ENCODE measurements at places on chromosomes 6 and 20. TPM values are rescaled to one million over a fixed set of nuclear protein-coding genes. Genes with fewer than 3 reads are reported as not detected.
A peak's percentile ranks its signal among the peaks of the same experiment; 100 is the strongest.

LY86 gene
- total RNA-seq: not detected

GRCh38 chr6:307065-307814 is 15.0 kb downstream of the DUSP22 start:
- DNase-seq: no peak

DNA sequence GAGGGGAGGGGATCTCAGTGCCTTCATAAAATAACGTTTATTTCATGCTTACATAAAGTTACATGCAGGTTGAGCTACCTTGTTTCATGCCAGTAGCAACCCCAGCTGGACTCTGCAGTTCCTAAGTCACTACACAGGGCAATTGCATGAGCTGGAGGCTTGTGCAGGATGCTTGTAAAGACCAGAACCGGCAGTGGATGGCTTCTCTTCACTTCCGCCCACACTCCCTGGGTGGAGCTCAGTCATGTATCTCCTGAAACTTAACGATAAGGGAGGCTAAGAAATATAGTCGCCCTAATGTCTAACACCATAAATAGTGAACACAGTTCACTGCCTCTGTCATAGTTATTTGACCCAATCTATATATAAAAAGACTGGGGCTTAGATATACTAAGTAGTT is 99.4 kb upstream of the RAB32 start:
- DNase-seq: peak; percentile 8

DNA sequence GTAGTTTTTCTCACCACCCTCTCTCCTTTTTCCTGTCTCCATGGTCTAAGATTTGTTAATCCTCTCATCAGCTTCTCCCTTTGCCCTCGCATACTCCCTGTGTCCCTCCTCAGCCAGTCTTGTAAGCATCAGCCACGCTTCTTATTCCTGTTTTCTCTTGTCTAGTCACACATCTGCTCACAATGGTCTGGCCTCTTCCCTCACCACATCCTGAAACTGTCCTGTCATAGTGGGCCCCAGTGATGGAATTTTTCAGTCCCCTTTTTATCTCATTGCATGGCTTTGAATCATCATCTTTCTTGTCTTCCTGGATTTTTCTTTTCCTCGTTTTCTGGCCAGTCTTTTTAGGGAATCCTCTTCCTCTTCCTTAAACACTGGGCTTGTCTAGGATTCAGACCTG is 57.2 kb downstream of the GFRA4 start:
- DNase-seq: no peak

DNA sequence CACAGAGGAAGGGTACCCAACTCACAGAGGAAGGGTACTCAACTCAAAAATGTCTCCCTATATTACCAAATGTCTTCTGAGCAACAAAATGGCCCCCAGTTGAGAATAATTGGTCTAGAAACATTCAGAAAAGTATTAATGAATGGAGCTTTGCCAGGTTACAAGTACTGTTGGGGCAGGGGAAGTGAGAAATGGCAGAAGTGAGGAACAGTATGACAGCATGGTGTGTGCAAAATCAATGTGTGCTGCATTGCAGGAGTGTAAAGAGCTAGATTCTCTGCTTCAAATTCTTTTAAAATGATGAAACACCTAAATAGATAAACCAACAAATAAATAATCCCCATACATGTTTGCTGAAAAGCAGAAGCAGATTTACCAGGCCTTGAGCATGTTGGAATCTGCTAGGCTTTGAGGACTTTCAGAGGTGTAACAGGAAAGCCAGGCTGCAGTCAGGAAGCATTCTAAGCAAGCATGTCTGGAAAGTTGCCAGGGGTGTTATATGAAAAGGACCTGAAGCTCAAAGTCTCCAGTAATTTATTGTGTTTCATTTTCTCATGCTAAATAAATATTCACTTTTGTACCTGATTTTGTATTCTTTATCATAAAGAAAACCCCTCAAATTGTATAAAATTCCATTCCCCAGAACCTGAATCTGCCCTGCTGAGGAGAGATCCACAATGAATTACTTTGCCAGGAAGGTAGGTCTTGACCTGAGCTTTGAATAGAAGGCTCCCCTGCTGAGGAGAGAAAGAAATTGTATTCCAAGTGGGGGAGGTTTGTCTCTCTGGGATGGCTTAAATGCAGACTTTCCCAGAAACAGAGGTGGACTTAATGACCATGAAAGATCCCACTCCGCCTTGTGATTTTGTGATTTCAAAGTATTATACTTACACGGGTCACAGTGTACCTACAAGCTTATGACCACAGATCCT is 265.0 kb upstream of the MARCKS start:
- DNase-seq: peak; percentile 60

CEP57L1 gene
- 34.6 TPM for total RNA-seq

- no peak for DNase-seq
These were observed 72.9 kb upstream of the MRAP2 start for GRCh38 chr6:83960664-83961063.

JARID2 gene
- total RNA-seq: 45.8 TPM

ACTR5 gene
- total RNA-seq: 9.2 TPM

- no peak for DNase-seq
These were observed 420.4 kb upstream of the JAG1 start for GRCh38 chr20:11094196-11094595.

CFAP206 gene
- total RNA-seq: 0.53 TPM

EPPIN gene
- not detected for total RNA-seq

DNA sequence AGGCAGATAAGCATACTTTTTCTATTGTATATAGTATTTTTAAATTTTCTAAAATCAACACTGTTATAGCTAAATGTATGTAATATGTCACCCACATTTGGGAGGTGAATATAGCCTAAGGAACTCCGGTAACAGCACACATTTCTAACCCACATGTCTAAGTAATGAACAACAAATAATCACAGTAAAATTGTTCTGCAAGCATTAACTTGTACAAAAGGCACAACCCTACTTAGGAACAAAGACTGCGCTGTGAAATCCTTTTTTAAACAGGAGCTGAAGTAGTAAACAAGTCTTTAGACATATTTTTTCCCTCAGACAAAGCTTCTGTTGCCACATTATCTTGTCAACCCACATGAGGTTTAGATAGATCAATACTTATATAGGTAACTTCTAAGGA is 872.4 kb upstream of the SLC35B3 start:
- DNase-seq: no peak

DNA sequence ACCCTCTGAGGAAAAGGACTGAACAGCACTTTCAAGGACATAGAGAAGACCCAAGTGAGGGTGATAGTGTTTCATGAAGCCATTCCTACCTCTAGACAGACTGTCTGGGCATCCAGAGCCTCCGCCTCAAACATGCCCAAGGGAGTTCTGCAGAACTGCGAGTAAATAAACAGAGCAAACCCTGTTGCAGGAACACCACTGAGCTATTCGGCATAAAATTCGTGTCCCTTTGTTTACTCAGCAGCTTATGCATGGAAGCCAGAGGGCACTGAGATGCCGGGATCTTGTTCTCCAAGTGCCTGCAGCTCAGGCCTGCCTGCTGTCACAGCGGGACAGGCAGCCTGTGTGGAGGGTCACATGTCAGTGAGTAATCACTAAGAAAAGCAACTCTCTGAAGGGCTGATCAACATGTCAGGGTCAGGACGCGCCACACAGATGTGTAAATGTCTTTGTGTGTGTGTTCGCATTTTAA is 164.9 kb upstream of the HEY2 start:
- peak; percentile 83 for DNase-seq

TUBB1 gene
- not detected for total RNA-seq

MYO6 gene
- 23.0 TPM for total RNA-seq

GRCh38 chr6:80728830-80729229 is 622.4 kb downstream of the BCKDHB start:
- no peak for DNase-seq

DNA sequence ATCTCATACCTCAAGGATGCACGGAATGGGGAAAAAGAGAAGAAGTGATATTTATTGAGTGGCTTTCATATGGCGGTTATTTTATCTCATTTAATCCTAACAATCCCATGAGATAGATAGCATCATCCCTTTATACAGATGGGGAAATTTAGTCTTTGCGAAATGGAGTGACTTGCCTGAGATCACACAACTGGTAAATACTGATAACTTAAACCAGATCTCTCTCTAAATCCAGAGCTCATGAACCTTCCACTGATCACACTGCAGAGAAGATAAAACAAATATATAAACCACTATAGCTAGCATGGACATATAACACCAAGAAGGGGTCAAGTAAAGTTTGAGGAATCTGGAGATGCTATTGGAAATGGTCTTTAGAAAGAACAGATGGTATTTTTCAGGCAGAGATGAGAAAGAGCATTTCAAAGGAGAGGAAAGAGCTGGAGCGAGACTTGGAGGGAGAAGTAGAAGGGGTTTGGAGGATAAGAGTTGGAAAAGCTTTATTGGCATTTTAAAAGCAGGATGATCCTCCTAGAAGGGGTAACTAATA is 139.8 kb upstream of the TNFAIP3 start:
- DNase-seq: no peak

Data from neural progenitor cell (in vitro differentiated cells).